ENCODE measurements at places on chromosomes 2 and 18. TPM values are rescaled to one million over a fixed set of nuclear protein-coding genes. Genes with fewer than 3 reads are reported as not detected.

- no peak for DNase-seq
These were observed 219.6 kb downstream of the PRKCE start for GRCh38 chr2:45871025-45871424.

GRCh38 chr2:94923196-94923595 lies 52.0 kb downstream of the TEKT4 start:
- DNase-seq, result no peak

- DNase-seq, result no peak
These were observed 46.6 kb downstream of the GBX2 start for GRCh38 chr2:236121546-236121945.

LNPK gene
- 68.4 TPM for total RNA-seq

DNA sequence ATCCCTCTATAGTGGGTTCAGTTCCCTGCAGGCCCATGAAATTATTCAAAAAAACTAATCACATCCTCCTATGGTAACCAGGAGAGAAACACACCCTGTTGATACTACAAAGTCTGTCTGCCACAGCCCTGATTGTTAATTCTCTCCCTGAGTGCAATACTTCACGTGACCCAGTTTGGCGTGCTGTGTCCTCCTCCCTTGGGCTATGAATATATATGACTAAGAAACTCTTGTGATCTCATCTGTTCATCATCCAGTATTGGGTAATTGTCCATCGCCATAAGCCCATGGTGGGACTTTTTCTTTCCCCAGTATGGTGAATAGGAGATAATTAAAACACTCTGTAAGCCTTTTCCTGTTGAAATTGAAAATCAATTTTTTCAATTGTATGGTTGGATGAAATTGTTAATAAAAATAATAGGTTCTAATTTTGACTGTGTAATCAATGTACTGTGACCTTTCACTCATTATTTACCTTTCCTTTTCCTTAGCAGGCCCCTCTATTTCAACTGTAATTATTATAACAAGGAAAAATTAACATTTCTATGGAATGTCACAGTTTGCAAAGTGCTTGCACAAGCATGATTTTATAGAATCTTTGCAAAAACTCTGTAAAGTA lies 1822.6 kb downstream of the SUCLG1 start:
- DNase-seq, result no peak

GRCh38 chr2:172092716-172093415 lies 7.6 kb downstream of the DLX1 start:
- no peak for DNase-seq

- DNase-seq, result no peak
These were observed 20.1 kb upstream of the PPP3R1 start for GRCh38 chr2:68272246-68272994.

DNA sequence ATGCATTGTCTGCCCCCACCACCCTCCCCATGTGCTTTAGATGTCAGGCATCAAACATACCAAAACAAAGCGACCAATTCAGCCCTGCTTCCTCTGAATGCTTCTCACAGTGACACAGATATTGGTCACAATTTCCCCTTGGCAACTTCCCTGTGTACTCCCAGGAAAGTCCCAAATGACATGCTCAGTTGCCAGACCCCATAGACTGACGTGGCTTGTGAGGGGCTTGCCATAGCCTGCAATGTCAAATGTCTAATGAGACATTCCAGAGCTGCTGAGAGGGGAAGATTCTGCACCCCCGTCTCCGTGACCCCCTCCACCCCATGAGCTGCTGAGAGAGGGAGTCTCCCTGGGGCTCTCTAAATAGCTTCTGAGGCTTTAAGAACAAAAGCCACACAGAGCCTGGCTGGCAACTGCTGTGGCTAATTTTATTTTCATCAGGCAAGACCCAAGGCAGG lies 47.3 kb downstream of the RFTN2 start:
- DNase-seq, result peak; percentile 58

CYS1 gene
- total RNA-seq, result 5.4 TPM

GRCh38 chr2:37790019-37790418 lies 118.6 kb upstream of the CDC42EP3 start:
- DNase-seq, result no peak

DNA sequence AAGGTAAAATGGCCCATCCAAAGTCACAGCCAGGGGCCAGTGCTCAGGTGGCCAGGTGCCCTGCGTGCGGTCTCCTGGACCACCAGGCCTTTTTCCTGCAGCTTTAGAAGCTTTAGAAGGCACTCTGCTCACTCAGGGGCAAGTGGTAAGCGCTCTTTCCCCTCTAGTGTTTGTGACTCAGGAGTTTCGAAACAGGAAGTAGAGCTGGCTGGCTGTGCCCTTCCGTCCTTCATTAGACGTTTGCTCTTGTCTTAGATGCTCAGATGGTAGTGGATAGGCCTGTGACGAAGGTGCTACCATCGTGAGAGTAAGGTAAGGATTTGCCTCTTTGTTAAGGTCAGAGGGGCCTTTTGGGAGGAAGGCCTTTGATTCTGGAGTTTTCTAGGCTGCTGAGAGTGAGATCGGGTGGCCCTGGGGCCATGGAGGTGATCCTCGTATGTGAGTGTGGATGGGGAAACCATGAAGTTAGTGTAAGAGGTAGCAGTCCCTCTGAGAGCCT lies at the start of gene CASP8:
CASP8 (plus strand) TSS at position 235 of the 499 bp plus-strand sequence. CDS start 5,951 bp downstream, outside the sequence.
- no peak for DNase-seq

POTEI gene
- 0.21 TPM for total RNA-seq

GRCh38 chr2:3493615-3494007 lies 25.7 kb downstream of the ADI1 start:
- peak; percentile 64 for DNase-seq

- DNase-seq, result no peak
These were observed 216.6 kb downstream of the HNMT start for GRCh38 chr2:138180692-138181386.

DNA sequence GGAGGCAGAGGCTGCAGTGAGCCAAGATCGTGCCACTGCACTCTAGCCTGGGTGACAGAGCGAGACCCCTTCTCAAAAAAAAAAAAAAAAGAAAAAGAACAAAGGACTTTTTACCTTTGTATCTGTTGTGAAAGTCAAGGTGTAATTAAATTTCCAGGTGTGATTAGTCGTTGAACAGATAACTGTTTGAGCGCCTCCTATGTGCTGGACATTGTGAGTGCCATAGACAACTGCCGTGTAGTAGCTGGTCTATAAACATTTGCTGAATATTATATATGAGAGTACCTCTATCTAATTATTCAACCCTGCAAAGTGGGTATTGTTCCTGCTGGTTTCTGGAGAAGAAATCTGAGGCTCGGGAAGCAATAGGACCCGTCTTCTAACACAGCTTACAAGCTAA lies 71.8 kb downstream of the ASAP2 start:
- no peak for DNase-seq

GRCh38 chr2:172999641-173000386 lies 75.8 kb upstream of the MAP3K20 start:
- no peak for DNase-seq

GRCh38 chr2:98086491-98087446 lies at the start of gene VWA3B:
Gene VWA3B, plus strand, starts transcription at chr2:98087167. Its CDS starts 5,926 bp downstream, at chr2:98093093.
- peak; percentile 85 for DNase-seq

GRCh38 chr18:48030616-48031480 lies 100.4 kb upstream of the SMAD2 start:
- peak; percentile 88 for DNase-seq

- no peak for DNase-seq
These were observed 519.2 kb downstream of the CCDC85A start for GRCh38 chr2:56703001-56703400.

SMAD2 gene
- total RNA-seq, result 102 TPM

- DNase-seq, result no peak
These were observed 9.8 kb downstream of the KCNF1 start for GRCh38 chr2:10921525-10921924.

DNA sequence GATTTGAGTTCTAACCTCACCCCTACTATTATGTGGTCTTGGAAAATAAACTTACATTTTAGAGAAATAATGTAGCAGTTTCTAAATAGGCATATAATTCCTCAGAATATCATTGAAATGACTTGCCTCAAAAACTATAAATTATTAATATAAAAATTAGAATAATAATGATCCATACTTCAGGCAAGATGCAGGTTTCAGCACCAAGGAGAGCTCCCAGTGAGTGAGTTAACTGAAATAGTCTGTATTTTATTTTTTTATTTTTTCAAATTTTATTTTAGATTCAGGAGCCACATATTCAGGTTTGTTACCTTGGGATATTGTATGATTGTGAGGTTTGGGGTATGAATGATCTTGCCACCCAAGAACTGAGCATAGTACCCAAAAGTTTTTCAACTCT lies 472.2 kb upstream of the DCC start:
- peak; percentile 67 for DNase-seq

- DNase-seq, result no peak
These were observed 13.1 kb downstream of the KRCC1 start for GRCh38 chr2:88042476-88042875.

CASP8 gene
- 8.3 TPM for total RNA-seq

MAP3K19 gene
- 0.21 TPM for total RNA-seq

KRTCAP3 gene
- total RNA-seq, result 6.2 TPM

HOXD13 gene
- not detected for total RNA-seq
